ENCODE measurements at places on chromosomes 4 and X.

DNA sequence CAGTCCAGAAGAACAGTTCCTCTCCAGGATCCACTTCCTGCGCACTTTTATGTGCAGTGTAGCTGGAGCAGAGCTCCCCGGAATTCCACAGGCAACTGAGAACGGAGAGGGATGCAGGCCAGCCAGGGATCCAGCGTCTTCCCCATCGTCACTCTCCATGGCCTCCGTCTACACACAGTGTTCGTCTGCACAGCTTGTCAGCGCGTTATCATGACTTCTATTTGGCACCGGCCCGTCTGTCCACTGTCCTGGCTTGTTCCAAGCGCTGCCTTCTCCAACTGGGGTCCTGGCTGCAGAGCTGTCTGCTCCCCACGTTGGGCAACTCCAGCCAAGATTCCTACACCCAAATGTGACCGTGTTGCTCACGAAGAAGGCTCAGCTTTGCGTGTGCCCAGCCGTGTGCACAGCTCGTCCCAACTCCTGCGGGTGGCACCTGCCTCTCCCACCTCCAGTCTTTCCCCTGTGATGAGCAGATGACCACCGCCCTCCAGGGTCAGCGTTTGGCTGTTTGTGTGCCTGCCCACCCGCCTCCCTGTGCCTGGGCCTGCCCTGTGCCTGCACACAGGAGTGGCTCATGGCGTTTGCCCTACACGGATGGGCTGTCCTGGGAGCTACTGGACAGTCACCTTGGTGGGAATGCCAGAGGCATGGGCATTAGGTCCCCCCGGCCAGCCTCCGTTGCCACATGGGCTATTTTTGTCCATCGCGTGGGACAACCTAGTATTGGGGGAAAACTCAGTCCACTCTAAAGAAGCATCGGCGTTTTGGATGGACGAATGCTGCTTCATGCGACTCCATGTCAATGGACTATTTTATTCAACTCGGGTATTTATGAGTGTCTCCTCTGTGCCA, 2.2 kb upstream of the CTBP1 start:
- no peak for DNase-seq

GRCh38 chr4:41477181-41477905, 60.6 kb upstream of the LIMCH1 start:
- DNase-seq = no peak

- DNase-seq = no peak
Measured at GRCh38 chrX:134737061-134737460, 78.8 kb upstream of the PLAC1 start.

DNA sequence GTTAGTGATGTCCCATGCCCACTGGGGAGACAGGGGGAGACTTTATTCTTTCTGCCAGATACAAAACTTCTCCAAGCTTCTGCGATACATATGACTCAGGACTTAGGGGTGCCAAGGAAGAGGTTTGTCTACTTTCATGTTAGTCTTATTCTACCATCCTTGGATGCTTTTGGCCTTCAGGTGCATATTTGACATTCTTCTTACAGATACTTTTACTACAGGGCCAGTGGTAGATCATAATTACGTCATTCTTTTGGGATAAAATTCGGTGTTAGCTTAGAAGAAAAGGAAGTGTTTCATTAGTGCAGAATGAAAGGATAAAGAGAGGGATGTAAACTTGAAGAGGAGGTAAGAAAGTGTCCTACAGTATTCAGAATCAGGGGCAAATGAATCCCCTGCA, 245.2 kb downstream of the THOC2 start:
- DNase-seq = no peak

DNA sequence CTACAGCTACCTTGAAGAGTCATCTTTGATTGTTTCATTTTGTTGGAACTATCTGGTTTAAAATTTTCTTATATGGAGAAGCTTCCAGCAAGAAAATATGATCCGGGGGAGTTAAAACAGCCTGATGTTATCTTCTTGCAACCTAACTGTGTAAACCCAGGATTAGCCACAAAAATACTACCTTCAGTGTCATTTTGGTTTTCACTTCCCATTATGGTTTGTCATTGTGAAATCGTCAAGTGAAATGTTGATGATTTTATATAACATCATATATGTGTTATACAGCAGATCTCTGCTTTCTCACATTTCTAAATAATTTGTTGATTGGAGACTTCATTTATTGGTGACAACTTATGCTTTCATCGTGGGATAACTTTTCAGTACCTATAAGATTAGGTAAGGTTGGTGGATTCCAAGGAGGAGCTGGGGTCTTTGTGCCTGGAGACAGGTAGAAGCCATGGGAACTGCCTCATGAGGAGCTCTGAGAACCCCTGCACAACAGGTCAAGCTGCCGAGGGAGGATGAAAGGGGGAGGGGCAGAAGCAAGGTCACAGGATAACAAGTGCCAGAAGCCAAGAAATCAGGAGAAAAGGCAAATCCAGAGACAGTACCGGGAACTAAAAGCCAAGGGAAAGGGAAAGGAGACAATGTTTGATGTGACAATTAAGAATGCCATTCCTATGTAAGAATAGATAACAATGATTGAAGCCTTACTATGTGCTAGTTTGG, 7.2 kb downstream of the ARHGAP24 start:
- DNase-seq = no peak

DNA sequence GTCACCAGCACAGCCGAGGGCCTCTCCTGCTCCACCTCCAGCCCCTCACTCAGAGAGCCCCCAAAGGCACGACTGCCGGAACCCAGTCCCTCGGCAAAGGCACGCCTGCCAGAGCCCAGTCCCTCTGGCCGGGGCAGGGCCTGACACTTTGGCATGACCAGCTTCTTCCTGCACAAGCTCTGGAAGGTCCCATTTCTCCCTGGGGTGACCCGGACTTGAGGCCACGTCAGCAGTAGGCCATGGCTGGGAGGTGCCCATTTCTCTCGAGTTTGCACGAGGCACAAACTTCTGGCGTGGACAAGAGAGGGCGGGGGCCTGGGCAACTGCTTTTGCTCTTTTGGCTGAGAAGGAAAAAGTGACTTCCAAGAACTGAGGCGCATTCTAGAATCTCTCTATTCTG, 62.2 kb upstream of the GPR78 start:
- DNase-seq = no peak

DNA sequence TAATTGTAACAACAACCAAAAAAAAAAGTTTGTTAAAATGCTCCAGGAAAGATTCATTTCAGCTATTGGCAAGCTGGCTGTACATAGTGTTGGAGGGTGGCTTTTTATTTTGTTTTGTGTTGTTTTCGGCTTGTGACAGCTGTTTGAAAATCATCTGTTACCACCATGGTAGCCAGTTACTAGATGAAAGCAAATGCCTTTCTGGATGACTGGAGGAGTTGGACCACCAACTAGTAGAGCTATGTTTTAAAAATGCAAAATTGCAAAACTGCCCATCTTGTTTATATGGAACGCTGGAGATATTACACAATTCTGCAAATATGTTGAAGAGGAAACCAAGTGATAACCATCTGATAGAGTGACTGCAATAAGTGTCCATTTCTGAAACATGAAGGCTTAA, 53.2 kb upstream of the TNIP3 start:
- DNase-seq = no peak

Measured in NCI-H1417 treated with DMSO at 0.1 percent for 48 hours (cell line).